ENCODE measurements at places on chromosomes 4 and X.

- no peak for DNase-seq
Observed at GRCh38 chr4:7903791-7904516, 35.7 kb downstream of the AFAP1 start.

GRCh38 chr4:174713821-174714220 lies 115.2 kb downstream of the GLRA3 start:
- no peak for DNase-seq

DNA sequence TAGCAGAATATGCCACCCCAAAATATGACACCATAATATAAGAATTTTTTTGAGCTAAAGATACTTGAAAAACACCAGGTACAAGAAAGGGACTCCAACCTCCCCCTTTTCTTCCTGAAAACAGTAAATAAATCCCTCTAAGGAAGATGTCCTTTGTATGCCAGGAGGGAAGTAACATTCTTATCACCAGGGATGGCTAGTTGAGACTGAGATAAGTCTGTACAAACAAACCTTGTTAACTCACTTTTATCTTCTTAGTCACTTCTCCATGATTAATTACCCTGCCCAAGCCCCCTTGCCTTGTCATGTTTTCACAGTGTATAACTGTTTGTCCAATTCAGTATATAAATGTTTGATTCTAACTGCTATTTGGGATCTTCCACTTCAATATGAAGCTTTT lies 888.0 kb downstream of the PCDH18 start:
- no peak for DNase-seq

DNA sequence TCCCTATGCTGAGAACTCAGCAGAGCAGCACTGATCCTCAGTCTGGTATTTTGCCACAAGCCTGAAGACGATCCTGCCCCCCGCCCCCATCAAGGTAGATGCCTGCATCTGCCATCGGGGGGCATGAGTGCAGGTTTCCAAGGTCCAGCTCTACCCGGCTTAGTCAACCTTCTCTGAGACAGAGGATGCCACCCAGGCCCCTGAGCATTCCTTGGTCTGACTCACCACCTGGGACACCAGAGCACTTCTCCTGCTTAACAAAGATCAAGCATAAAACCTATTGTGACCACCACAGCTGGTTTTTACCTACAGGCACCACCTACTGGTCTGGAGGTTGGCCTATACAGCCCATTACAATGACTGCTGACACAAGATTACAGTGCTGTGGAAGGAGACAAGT lies 1168.1 kb downstream of the PCDH19 start:
- no peak for DNase-seq

DNA sequence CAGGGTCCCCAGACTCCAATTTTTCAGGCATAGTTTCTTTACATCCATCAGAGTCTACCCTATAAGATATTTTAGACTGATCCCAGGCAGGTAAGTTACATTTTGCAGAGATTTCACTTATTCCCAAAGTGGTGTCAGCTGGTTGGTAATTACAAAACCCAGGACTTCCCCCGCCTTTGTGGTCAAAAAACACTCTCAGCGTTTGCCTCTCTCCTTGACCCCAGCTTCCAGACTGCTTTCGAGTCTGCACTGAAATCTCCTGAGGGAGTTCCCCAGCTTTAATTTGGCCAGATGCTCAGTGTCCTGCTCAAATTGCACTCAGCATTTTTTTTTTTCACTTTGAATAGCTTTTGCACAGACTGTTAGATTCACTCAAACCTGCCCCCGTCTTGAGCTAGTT lies 11.2 kb upstream of the AMOT start:
- DNase-seq, result no peak

GRCh38 chr4:139977838-139978609 lies 176.0 kb downstream of the MAML3 start:
- no peak for DNase-seq

DNA sequence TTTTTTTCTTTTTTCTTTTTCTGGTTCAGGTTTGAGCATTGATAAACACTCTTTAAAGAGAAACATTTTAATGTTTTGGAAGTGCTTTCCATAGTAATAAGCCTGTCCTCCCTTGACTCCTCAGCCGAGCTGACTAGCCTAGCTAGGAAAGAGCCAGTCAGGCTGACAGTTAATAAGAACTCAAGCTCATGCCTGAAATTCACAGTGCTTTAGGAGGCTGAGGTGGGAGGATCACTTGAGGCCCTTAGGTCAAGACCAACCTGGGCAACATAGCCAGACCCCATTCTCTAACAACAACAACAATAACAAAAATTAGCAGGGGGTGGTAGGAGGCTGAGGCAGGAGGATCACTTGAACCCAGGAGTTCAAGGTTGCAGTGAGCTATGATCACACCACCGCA lies 53.4 kb upstream of the ZCCHC13 start:
- DNase-seq, result no peak

DNA sequence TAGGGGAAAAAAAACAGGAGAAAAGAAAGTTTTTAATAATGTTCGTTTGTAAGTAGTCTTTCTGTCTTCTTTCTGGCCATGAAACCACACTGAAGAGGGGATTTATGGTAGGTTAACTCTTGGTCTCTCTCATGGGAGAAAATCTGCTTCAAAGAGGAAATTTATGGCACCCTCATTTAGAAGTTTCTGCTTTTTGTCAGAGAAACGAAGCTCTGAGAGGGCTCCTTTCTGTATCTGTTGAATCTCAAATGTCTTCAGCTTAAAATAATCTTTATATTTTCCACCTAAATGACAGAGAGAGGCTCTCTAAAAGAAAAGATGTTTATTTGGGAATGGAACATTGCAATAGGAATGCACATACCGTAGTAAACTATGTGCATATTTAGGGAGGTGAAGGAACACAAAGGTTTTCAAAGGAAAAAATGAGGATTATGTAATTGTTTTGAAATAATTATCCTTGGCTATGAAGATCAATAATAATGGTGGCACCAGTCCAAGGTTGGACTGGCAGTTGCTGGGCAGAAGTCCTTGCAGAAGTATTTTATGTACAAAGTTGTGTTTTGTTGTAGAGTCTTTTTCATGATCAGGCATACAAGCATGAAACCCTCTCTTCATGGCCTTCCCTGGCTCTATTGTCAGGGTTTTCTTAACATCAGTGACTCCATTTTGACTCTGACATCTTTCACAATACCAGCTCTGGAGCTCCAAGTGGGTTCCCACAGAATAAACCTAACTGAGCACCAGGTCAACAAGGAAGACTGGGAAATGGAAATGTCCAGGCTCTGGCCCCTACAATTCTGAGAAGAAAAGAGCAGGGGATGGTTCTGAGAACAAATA lies 53.0 kb upstream of the HPSE start:
- DNase-seq, result no peak

DNA sequence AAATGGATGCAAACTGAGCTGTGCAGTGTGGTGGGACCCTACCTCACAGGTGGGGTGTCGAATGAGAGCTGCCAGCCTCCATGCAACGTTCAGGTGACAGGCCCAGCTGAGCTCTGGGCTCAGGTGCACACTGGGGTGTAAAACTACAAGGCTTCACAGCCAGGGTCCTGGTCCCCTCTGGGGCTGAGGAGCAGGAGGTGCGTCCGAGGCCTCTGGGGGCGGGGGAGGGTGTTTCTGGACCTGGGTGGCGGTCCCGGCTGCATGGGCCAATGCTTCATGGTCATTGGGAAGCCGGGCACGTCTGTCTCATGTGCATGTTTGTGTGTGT lies 26.5 kb upstream of the SORCS2 start:
- no peak for DNase-seq

DNA sequence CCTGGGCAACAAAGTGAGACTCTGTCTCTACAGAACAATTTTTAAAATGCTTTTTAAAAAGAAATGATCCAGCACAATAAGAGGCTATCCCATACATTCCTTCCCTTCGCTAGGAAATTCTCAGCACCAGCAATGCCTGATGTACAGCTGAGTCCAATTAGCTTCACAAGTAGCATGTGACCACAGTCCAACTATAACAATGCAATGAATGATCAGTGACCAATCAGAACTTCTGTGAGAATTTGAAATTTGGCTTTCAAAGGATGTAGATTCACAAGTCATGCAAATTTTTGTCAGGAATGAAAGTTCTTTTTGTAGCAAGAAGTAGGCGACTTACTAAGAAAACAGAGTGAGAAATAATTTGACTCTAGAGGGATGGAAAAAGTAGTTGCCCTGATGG lies 278.5 kb upstream of the UGT8 start:
- no peak for DNase-seq

DNA sequence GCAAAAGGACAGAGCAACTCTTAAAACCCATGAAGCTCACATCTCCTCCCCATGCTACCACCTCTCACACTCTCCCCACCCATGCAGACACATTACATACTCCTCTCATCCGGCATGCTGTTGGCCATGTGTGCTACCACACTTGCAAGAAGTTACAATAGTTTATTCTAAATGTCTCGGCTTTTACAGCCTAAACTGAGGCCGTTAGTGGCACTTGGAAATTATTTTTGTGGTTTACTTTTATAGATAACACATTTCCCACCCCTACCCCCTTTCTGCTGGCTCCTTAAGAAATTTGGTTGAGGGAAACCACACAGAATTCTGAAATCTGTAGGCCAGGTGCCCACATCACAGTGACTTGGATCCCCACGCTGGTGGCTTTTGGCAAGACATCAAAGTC lies 141.1 kb upstream of the HHIP start:
- no peak for DNase-seq

- no peak for DNase-seq
Observed at GRCh38 chr4:182255441-182256190, 12.4 kb downstream of the TENM3 start.

- DNase-seq, result peak; percentile 37
Observed at GRCh38 chr4:7941111-7941964, 1.7 kb upstream of the AFAP1 start.

- DNase-seq, result no peak
Observed at GRCh38 chrX:6821730-6822129, 286.8 kb upstream of the VCX3A start.

- no peak for DNase-seq
Observed at GRCh38 chr4:15684498-15684897, 2.9 kb downstream of the FAM200B start.

DNA sequence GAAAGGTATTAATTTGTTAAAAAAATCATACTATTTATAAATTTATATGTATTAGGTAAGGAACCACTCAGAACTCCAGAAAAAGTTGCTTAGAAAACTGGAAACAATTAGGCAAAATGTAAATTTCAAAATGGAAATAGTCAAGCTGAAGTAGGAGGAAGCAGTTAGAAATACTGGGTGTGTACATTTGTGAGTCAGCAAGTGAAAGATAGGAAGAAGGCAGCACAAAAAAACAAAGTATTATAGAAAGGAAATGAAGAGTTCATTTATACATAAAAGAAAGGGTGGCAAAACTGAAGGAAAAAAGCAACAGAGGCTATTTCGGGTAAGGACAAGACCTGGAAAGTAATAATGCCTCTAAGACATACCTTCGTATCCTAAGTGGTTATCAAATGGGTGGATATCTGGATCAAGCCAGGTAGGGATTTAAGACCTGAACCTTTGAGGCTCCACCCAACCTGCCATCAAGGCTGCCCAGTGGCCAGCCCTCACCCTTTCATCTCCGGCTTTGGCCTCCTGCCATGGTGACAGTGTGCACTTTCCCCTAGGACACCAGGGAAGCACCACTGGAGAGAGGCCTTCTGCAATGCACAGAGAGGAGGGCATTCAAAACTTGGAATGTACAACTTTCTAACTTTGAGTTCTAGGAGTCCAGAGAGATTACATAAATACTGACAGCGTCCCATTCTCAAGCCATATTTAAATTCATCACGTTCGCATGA lies at the start of gene LRRC66:
Gene LRRC66 (minus strand): TSS at position 428 of the 722 bp plus-strand sequence. CDS start 2,750 bp downstream, outside the sequence.
- no peak for DNase-seq

Data from T47D (cell line).